CD4-positive, alpha-beta T cell treated with Interleukin-12 subunit alpha and Interleukin-12 subunit beta, for 1 hour (primary cell): ENCODE measurements at places on chromosomes 6 and 20.

- no peak for DNase-seq
Observed at GRCh38 chr6:38213251-38213658, 393.7 kb downstream of the ZFAND3 start.

GRCh38 chr20:52941808-52942207 is 30.4 kb upstream of the TSHZ2 start:
- DNase-seq, result no peak

GRCh38 chr6:143037470-143037869 is 23.2 kb upstream of the AIG1 start:
- no peak for DNase-seq

DNA sequence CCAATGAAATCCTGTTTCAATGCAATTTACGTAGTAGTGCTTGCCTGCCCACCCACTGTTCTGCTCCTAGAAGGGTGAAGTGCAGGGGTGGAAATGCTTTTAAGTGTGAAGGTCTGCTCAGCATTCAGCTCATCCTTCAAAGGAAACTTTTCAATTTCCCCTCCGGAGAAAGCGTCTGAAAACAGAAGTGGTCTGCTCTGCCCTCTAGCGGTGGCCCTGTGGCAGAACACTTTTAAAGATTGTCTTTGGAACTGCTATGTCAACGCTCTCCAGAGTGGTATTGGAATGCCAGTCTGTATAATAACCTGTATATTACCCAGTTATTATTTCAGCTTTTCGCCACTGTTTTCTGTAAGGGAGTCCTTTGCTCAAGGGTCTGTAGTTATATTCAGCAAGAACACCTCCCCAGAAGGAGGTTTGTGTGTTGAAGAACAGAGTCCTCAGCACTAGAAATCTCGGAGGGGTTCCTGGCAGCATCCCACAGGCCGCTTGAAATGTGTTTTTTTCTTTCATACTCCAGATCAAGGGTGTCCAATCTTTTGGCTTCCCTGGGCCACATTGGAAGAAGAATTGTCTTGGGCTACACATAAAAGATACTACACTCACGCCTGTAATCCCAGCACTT is 63.1 kb upstream of the KLHL31 start:
- peak; percentile 59 for DNase-seq

- peak; percentile 10 for DNase-seq
Observed at GRCh38 chr6:111406200-111406721, 76.8 kb downstream of the REV3L start.
